HAP-1 (cell line): ENCODE measurements at places on chromosomes 3 and 15.

GRCh38 chr3:78979028-78979427 is 788.8 kb downstream of the ROBO1 start:
- peak; percentile 68 for DNase-seq

- DNase-seq, result peak; percentile 36
These were observed 23.1 kb downstream of the PLSCR5 start for GRCh38 chr3:146581951-146582467.

DNA sequence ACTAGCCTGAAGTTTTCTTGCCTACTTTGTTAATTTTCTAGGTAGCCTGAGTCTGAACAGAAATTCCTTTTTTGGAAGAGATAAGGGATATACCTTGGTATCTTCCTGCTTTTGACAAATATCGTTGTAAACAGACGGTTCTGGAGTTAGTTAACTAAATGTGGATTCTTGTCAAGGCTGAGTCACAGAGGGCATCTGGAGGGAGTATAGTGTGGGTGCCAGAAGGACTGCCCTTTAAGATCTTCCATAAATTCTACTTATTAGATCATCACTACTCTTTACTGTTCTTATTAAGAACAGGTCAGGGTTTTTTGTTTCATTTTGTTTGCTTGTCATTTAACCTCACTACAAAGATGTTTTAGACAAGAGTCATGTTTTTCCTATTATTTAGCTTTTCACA is 125.3 kb upstream of the SKOR1 start:
- no peak for DNase-seq

GRCh38 chr3:169575381-169575780 is 88.1 kb downstream of the MECOM start:
- peak; percentile 44 for DNase-seq

GRCh38 chr15:63052077-63052841 is 9.7 kb downstream of the TPM1 start:
- peak; percentile 50 for DNase-seq

- no peak for DNase-seq
These were observed 979.0 kb downstream of the TUSC7 start for GRCh38 chr3:117688583-117688982.

DNA sequence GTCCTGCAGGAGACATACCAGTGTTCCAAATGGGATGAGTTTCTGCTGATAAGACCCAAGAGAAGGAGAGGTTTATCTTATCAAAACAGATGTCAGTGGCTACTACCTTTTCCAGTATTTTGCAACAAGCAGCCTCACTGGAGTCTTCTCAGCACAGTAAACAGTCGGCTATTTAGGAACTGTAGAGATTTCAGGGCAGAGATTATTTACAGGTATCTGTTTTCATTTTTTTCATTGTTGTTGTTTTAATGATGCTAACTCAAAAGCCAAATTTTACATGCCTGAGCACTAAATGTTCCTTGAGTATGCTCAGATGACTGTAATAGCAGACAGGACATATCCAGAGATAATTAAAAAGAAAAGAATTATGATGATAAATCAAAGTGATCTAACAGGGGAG is 252.1 kb downstream of the EPHA6 start:
- DNase-seq, result no peak

DNA sequence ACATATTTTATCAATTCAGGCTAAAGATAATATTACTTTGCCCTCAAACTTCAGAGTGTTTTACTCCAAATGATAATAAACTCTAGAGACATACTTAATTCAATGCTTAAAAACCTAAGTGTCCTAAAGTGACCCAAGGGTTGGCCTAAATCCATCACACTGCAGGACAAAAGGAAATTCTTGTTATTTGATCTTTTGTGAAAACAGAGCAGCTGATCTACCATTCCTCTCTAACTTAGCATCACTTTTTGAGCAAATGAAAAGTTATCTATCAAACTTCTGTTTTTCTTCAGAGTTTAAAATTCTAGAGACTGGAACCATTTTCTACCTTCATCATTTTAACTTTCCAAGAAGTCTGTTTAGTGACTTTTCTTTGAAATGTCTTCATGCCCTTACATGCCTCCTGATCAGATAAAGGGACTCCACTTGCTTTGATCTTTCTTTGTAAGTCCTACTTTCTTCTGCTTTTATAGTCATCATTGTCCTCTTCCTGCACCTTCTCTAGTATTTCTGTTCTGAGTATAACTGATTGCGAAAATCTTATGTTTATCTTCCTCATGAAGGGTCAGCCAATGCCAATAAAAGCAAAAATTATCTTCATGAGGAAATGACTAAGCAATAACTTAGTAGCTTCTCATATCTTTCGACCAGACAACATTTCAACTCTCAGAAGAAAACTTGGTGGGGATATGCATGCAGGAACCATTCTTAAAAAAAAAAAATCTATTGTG is 378.7 kb upstream of the TGFBR2 start:
- DNase-seq, result no peak

GRCh38 chr3:10961921-10962320 is 30.6 kb upstream of the SLC6A1 start:
- DNase-seq, result no peak

DNA sequence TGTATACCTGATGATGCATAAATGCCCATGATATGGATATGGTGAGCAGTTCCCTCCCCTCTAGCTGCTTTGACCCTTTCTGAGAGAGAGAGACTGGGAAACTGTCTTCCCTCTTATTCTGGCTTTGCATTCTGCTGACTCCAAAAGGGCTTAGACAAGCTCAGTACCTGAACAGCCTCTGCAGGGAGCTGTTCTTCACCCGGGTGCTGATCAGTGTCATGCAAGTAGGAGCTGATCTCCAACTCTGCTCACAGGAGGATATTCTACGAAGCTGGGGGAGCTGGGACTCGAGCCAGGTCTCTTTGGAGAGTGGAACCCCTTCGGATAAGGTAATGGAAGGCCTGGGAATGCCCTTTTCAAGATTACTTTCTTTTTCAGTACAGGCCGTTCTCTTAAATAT is 237.1 kb downstream of the RYR3 start:
- no peak for DNase-seq

GRCh38 chr3:59289831-59290230 is 240.0 kb upstream of the CFAP20DC start:
- no peak for DNase-seq

DNA sequence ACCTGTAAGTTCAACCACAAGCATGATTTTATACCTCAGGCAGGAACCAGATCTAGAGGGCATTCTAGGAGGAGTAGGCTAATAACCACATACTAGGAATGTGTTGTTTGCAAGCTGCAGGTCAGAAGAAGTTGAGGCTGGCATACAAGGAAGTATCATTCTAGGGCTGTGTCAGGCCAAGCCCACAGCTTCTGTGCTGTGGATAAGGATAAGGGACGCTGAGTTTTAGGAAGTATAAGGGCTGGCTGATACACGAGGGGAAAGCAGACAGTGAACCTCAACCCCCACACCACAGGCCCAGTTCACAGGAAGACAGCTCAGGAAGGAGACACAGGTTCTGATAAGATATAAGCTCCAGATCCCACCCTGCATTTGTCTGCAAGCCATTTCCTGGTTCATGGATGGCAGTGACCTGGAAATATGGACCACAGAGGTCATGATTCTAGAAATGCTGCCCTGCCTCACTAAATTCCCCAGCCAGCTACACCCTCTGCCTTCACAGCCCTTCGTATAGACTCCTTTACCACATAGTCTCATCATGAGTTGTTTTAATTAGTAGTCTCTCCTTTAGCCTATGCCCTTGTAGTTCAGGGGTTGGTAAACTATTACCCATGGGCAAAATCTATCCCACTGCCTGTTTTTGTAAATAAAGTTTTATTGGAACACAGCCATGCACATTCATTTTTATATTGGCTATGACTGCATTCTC is 260.7 kb downstream of the OPA1 start:
- DNase-seq, result no peak

DNA sequence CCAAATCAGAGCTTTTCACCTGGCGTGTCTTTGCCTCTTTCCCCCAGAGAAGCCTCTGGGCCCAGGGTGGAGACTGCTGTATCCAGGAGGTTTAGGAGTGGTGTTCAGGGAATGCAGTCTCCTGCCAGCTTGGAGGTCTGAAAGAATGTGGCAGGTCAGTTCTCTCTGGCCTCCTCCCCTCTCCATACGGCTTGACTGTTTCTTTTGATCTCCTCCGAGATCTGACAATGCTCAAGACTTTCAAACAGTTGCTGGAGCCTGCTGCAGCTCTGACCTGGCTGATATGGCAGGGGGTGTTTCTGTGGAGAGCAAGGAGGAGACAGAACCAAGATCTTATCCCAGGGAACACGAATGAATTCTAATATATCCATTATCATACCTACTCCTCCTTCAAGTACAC is 24.7 kb upstream of the TM4SF4 start:
- DNase-seq, result no peak

- DNase-seq, result peak; percentile 62
These were observed 167.2 kb downstream of the RBMS3 start for GRCh38 chr3:29447946-29448627.

DNA sequence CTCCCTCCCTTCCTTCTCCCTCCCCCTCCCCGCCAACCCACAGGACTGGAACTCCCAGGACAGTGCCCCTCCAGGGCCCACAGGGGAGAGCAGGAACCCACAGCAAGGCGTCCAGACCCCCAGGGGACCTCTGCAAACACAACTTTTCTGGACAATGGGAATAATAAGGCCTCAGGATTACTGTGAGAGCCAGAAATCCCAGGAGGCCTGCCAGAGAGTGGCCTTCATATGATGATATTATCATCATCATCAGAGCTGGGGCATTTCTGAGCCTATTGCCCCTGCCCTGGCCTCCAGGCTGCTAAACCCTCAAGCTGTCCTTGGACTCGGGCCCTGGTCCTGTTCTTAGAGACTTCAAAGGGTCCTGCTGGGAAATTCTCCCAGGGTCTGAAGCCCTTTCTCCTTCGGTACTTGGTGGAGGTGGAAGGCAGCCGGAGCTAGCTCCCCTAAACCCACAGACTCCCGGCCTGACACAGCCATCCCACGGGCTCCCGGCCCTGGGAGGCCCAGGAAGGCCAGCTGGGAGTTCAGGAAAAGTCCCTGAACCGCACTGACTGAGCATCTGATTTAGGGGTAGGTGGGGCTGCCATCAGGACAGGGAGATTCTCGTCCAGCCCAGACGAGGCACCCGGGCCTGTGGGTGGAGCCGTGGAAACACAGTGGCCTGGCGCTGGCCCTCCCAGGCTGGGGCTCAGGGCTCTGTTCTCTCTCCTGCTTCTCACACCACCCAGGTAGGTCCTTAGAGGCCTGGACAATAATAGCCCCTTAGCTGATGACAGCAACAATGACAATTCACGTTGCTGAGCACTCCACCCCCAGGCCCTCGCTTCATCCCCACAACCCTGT is 4.9 kb downstream of the CALML4 start:
- peak; percentile 34 for DNase-seq

DNA sequence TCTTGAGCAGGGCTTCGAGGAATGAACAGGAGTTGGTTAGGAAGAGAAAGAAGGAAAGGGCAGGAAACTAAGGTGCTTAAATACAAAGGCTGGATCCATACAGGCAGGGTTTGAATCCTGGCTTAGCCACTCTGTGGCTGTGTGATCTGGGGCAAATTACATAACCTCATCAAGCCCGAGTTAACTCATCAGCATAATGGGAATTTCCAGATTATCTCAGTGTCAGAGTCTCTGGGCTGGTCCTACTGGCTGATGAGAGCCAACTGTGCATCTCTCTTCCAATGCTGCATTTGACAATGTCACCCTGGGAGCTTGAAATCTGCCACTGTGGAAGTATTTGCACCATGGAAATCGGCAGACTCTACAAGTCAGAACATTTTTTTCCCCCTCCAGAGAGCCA is 83.8 kb upstream of the SLC6A6 start:
- DNase-seq, result no peak

GRCh38 chr15:80250614-80251427 is 1.2 kb downstream of the CTXND1 start:
- DNase-seq, result no peak

GRCh38 chr3:120155108-120155507 is 60.9 kb upstream of the GSK3B start:
- no peak for DNase-seq

DNA sequence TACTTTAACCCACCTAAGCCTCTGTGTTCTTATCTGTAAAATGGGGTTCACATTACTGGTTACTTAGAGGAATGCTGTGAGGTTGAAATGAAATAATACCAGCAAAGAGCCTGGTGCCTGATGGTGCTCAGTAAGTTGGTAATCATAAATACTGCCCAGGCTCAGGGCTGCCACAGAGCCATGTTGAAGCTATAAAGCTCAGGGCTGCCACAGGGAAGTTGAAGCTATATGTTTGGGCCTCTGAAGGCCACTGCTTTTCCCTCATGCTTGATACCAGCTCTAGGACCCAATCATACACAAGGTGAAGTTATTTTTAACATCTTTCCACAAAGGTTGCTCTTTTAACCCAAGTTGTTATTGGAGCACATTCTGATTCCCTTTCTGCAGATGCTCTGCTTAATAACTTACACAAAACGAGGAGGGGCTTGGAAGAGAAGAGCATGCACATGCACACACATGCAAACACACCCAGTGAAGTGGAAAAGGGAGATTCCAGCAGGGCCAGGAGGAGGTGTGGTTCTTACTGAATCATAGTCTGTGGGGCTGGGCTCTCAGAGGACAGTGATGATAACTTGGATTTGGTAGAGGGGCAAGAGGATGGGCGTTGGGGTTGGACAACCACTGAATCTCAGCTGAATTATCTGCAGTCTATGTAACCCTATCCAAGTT is 17.4 kb downstream of the PARP14 start:
- no peak for DNase-seq

- DNase-seq, result no peak
These were observed 57.9 kb downstream of the CCDC33 start for GRCh38 chr15:74294010-74294409.

DNA sequence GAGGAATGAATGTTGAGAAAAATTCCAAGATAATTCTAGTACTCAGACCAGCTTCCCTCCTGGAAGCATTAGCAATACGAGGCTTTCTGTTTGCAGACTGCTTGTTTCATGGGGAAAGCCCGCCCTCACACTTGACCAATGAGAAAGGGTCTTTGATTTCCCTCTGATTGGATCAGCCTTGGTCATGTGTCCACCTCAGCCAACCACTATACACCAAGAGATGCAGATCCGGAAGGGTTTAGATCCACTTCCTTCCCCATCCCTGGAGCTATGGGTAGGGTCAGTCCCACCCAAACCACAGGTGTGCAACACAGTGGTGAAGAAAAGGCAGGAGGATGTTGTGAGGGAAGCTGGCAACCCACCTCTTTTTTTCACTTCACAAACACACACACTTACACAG is 154.7 kb downstream of the SV2B start:
- no peak for DNase-seq

- no peak for DNase-seq
These were observed 36.9 kb downstream of the FAM3D start for GRCh38 chr3:58629629-58630028.

GRCh38 chr15:43883571-43883970 is 56.8 kb downstream of the WDR76 start:
- no peak for DNase-seq

DNA sequence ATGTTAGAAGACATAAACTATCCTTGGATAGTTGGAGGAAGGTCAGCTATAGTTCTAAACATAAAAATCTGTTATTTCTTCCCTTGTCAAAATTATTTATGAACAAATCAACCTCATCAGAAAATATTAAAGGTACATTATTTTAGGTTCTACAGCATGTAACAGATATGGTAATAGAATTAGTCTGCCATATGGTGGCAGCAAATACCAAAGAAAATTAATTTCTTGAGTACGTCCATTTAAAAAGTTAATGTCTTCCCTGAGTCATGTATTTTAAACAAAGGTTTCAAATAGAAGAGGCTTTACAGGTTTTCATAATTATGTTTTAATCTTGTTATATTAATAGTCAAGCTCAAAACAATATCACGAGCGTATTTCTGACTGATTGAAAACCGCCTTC is 17.9 kb upstream of the ANKRD28 start:
- DNase-seq, result no peak
